ENCODE measurements at places on chromosomes 2 and 18. TPM values are rescaled to one million over a fixed set of nuclear protein-coding genes. Genes with fewer than 3 reads are reported as not detected.
A peak's percentile ranks its signal among the peaks of the same experiment; 100 is the strongest.

Gene HOXD3
- 6.0 TPM for total RNA-seq

GRCh38 chr2:11715987-11716652 is 30.3 kb upstream of the LPIN1 start:
- DNase-seq: no peak

DNA sequence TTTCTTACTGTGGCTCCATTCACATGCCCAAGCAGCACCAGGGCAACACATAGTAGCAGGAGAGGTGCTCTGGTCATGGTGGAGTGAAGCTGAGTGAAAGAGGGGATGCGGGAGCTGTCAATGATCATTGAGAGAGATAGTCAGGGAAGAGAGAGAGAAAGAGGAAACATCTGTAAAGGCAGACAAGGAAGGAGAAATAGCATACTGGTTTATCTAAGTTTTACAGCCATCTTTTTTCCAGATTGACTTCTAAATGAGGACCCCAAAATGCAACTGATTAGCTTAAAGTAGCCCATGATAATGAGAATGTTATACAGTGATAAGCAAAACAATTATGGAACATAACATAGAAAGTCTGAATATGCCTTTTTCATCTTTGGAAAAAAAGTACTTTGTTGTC is at the start of gene C2orf66:
TSS of gene C2orf66 (minus strand) at position 96 of the 400 bp plus-strand sequence. CDS start at position 77, 19 bp downstream.
- DNase-seq: no peak

Gene CXCR1
- not detected for total RNA-seq

Gene C2orf78
- not detected for total RNA-seq

DNA sequence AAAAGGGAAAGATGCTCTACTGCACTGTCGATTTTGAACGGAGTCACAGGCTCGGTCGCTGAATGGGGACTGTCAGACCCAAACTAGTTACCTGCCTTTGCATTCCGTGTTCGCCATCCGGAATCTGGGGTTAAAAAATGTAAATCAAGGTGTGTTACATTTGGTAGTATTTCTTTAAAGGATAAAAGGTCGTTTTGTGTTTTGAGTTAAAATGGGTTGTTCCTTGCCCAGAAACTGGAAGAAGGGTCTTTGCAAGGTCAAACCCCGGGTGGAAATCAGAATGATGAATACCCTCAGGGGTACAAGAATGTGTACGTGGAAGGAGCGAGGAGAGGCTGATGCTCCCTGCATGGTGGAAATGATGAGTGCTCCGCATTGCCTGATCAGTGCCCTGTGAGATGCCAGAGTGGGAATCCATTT is 1.0 kb downstream of the VSNL1 start:
- no peak for DNase-seq

- no peak for DNase-seq
These were observed 67.5 kb downstream of the ZEB2 start for GRCh38 chr2:144452169-144452988.

DNA sequence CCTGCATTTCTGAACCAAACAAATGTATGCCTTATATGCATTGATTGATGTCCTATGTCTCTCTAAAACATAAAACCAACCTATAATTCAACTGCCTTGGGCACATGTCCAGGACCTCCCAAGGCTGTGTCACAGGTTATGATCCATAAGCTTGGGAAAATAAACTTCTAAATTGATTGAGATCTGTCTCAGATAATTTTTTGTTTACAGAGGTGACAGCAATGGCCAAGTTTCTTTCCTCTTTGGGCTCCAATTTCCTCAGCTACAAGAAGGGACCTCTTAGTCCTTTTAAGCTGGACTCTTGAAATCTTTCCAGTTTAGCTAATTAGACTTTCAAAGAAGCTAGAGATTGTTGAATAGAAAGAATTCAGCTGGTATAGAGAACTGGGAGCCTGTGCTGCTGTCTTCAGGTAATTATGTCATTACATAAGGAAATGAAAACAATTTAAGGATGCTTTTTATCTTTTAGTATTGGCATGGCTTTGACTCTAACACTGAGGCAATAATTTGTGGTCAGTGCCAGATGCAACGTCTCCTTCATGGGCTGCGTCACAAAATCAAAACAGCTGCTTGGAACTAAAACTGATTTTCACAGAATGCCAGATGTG is 412.1 kb upstream of the TRIB2 start:
- DNase-seq: peak; percentile 69

Gene RAD51AP2
- total RNA-seq: 0.09 TPM

DNA sequence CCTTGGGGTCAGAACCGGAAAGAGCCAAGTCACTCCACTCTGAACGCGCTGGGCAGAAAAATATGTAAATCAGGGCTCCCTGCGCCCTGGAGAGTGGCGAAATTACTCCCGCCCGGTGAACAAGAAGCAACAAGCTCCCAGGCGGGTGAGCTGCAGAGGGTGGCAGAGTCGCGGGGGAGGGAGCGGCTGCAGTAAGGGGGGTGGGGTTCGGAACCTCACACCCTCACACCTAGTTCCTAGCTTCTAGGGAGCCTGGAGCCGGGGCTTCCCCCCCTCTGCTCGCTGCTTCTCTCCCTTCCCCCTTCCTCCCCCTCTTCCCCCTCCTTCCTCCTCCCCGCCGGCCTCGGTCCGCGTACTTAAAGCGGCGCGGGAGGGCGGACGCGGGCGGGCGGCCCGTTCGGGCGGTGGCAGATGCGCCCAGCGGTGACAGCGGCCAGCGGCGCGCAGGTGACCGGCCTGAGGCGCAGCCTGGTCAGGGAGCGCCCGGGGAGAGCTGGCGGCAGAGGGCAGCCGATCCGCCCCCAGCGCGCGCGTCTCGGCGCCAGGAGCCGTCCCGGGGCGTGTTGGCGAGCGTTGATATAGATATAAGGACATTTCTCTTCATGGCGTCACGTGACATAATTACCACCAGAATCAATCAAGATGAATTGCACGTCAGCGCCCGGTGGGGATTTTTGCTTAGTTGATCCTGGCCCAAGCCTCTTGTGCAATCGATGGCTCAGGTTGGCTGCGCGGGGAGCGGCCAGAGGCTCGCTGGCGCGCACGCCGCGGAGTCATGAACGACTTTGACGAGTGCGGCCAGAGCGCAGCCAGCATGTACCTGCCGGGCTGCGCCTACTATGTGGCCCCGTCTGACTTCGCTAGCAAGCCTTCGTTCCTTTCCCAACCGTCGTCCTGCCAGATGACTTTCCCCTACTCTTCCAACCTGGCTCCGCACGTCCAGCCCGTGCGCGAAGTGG is at the start of gene HOXD11:
TSS of gene HOXD11 (plus strand) at position 700 of the 959 bp plus-strand sequence. CDS start at position 776, 76 bp downstream.
- peak; percentile 46 for DNase-seq

DNA sequence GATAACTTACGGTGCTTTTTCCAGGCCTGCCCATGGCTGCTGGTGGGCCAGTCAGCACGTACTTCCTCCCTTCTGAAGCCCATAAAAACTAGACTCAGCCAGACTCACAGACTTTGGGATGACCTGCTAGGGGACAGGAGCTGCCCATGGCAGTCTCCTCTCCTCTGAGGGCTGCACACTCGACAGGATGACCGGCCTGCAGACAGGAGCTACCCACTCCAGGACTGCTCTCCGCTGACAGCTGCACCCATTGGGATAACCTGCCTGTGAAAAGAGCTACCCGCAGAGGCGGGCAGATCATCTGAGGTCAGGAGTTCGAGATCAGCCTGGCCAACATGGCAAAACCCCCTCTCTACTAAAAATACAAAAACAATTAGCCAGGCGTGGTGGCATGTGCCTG is 75.4 kb downstream of the EPB41L3 start:
- DNase-seq: no peak

Gene ANO7
- total RNA-seq: 83.5 TPM

GRCh38 chr2:157880927-157881326 is 4.8 kb upstream of the ACVR1 start:
- DNase-seq: no peak

Gene ALPI
- total RNA-seq: 24.4 TPM

Gene IL1R2
- 40.3 TPM for total RNA-seq

DNA sequence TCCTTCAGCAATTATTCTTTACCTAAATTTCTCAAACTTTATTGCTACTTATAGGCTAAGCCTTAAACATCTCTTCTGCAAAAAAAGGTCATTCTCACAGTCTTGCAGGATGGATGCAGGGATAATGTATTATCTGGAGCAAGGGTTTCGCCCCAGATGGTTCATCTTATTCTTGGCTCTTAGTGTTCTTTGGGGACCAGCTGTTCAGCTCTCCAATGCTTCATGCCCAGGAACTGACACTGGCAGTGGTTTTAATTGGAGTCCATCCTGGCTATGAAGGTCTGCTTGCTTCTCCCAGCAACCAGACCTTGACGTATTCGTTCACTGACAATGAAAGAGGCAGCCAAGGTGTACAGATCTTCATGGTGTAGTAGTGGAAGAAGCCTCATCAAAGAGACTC is 331.9 kb downstream of the SLC8A1 start:
- DNase-seq: no peak

- DNase-seq: peak; percentile 70
These were observed 81.5 kb upstream of the LDLRAD4 start for GRCh38 chr18:13136904-13137669.

Gene PROC
- 0.80 TPM for total RNA-seq

Gene PHOSPHO2
- 10.7 TPM for total RNA-seq

Gene FAM110C
- 28.9 TPM for total RNA-seq

Gene MSH2
- total RNA-seq: 10.7 TPM

- no peak for DNase-seq
These were observed 182.4 kb downstream of the CELF4 start for GRCh38 chr18:37383036-37383785.

GRCh38 chr2:112032224-112032586 is 22.9 kb upstream of the TMEM87B start:
- DNase-seq: no peak

- no peak for DNase-seq
These were observed 86.8 kb upstream of the TFPI start for GRCh38 chr2:187640926-187641510.

DNA sequence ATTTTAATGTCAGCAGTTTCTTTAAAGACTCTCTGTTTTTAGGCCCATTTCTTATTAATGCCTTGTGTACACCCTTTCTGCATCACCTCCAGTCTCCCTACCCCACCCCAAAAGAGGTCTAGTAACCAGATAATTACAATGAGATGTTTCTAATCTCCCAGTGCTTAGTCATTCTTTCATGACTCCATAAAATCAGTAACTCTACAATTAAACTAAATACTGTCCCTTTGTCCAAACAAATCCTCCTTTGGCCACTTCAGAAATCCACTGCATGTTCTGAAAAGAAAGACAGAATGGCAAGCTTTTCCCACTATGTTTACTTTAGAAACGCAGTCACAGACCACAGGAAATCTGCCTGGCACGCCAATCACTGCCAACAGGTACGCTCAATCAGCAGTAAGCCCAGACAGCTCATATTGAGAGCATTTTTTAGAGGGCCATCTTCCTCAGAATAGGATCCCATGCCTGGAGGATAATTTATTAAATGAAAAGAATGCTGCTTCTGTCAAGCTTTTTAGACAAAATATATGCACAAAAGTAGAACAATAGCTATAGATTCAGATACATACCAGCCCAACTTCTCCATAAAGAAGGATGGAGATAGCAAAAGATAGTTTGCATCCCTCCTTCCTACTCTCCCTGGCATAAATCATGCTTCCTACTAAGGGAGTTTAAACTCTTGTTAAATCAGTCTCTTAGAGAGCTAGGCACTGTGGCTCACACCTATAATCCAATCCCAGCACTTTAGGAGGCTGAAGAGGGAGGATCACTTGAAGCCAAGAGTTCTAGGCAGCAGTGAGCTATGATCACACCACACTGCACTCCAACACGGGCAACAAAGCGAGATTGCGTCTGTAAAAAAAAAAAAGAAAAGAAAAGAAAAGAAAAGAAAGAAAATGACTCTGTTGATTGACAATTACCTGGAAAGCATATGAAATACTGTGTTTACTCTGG is 14.6 kb downstream of the CLASP1 start:
- no peak for DNase-seq

Gene STEAP3
- 15.3 TPM for total RNA-seq

Gene DPP4
- 12.0 TPM for total RNA-seq

Gene XIRP2
- not detected for total RNA-seq

Gene PTPN2
- total RNA-seq: 28.9 TPM

Gene MRPS9
- 20.5 TPM for total RNA-seq

Gene ARMC9
- total RNA-seq: 11.9 TPM

DNA sequence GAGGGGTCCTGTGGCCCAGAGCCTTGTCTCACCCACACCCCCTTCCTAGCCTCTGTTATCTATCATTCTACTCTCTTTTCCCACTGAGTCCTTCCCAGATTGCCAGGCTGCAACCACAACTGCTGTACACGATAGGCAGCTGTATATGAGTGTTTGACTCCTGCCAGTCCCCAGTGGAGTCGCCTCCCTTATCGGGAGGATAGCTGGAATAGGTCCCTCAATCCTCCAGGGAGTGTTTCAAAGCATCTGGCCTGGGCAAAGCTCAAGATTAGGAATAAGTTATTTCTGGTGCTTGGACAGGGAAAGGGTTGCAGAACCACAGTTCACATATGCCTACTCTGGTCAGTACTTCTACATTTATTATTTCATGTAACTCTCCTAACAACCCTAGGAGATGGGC is 4.8 kb downstream of the MSGN1 start:
- DNase-seq: no peak

GRCh38 chr2:212448698-212449097 is 89.9 kb downstream of the ERBB4 start:
- DNase-seq: no peak

DNA sequence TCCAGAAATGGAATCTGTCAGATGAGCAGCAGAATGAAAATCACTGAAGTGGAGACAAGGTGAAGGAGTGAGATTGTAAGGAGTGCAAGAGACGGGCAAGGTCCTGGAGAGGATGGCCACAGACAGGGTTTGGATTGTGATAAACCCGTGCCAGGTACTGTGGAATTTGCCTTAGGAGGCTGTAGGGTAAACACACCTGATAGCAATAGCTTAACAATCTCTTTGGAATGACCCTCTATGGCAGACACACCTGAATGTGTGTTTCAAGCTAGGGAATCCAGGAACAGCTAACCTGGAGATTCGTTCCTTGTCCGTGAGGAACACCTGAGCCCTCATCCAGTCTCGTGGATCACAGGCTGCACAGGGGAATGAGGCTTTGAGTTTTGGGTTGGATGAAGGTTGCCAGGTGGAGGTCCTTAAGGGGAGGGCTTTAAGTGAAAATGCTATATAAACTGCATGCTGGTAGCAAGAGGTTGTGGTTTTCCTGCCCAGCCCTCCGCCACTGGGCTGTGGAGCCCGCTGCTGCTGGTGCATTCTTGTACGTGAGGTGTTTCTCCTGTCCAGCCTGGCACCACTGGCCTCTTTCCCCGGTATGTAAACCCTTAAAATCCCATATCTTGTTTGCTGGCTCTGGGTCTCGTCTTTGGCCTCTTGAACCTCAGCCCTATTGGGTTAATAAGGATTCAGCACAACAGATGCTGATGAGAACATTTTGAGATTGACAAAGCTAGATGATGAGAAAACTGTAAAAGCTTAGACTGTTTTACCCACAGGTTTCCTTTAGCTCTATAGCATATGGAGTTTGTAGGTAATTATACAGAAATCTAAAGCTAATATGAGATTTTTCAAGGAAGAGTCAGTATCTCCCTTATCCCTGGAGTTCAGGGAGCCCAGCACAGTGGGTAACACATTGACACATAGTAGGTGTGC is 117.9 kb downstream of the ARHGAP15 start:
- DNase-seq: peak; percentile 34

- no peak for DNase-seq
These were observed 304.9 kb downstream of the STK39 start for GRCh38 chr2:167942366-167943081.

Measured in mucosa of descending colon (tissue), 3 donors.